ENCODE measurements at places on chromosomes 5 and 9.

GRCh38 chr5:62592558-62592957 is 13.9 kb downstream of the LRRC70 start:
- no peak overlapping the region for H3K27ac ChIP-seq
- no peaks in the 10 kb centered on the region for H3K27me3 ChIP-seq
- H3K4me3 ChIP-seq: no peak overlapping the region
- DNase-seq: no peak
- peaks cover 34% of the 10 kb centered on the region for H3K36me3 ChIP-seq
- no peaks in the 10 kb centered on the region for H3K4me1 ChIP-seq

DNA sequence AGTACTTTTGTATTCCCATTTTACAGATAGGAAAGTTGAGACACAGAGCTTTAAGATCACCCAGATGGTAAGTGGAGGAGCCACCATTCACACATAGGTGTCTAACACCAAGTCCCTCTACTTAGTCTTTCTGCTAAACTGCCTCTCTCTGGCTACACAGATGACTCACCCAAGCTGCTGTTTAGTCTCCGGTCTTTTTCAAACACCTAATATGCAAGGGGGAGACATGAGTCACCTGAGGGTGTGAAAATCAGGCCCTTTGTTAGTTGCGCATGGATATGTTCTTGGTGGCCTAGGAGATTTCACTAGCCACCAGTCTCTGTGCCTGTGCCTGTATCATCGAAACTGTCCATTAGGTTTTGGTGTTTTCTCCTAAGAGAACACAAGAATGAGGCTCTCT is 117.8 kb downstream of the MAST4 start:
- H3K4me3 ChIP-seq: no peak overlapping the region
- peaks cover 4% of the 10 kb centered on the region for H3K27me3 ChIP-seq
- H3K27ac ChIP-seq: no peak overlapping the region

DNA sequence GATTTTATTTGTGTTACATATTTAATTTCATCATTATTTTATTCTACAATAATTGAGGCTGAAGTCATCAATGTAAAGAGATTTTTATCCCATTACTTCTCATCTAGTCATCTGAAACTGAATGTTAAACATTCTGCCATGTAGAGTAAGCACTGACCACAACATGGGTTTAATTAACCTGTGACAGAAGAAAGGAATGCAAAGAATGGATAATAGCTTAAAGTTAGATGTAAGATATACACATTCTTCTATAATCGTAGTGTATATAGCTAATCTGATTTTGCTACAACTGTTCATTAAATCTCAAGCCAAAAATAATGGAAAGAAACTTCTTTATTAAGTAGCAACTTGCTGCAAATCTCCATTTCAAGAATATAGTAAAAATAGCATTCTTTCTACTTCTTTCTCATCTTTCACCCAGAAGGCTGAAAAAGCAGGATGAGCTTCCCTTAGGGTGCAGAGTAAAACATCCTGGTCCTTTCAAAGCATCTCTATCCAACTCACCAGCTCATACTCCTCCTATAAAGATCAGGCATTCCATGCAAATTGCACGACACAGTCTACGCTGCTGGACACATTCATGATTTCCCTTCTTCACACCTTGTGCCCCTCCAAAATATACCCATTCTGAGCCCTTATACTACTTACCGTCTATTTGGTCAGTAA is 115.2 kb downstream of the EFNA5 start:
- H3K4me1 ChIP-seq: no peaks in the 10 kb centered on the region
- H3K27ac ChIP-seq: no peak overlapping the region
- H3K27me3 ChIP-seq: peaks cover 7% of the 10 kb centered on the region

DNA sequence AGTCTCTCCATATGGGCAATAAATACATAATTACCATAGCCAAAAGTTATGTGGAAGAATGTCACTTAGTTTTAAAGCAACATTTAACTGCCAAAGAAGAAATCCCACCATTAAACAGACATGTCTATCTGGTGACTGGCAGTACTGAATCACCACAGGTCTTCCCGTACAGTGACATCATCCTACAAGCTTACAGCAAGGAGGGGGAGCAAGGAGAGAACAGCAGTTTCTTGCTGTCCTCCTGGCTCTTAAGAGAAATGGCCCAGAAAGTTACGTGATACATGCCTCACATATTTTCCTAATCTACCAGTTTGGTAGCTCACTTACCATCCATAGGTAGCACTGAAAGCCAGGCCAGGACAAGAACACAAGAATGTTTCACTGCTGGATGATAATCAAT is 671.0 kb downstream of the DMRTA1 start:
- no peak overlapping the region for H3K27ac ChIP-seq
- H3K4me3 ChIP-seq: no peak overlapping the region
- no peaks in the 10 kb centered on the region for H3K36me3 ChIP-seq

DNA sequence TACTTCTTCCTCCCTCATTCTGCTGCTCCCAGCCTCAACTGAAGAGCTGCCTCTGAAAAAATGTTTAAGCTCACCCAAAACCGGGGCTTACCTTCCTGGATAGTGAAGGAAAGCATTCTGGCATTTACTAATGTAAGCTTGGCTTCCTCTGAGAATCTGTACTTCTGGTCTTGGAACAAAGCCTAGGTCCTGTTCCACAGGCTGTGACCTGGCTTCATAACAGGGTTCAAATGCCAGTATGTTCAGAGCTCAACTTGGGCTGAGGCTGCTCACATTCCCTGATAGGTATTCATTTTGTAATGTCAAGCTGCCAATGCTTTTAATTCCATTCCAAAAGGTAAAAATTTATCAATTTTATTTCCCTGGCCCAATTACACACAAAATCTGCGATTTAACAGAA is 411.7 kb upstream of the KCNN2 start:
- no peak overlapping the region for H3K27ac ChIP-seq
- no peak overlapping the region for H3K4me3 ChIP-seq
- no peaks in the 10 kb centered on the region for H3K27me3 ChIP-seq
- H3K36me3 ChIP-seq: no peaks in the 10 kb centered on the region

DNA sequence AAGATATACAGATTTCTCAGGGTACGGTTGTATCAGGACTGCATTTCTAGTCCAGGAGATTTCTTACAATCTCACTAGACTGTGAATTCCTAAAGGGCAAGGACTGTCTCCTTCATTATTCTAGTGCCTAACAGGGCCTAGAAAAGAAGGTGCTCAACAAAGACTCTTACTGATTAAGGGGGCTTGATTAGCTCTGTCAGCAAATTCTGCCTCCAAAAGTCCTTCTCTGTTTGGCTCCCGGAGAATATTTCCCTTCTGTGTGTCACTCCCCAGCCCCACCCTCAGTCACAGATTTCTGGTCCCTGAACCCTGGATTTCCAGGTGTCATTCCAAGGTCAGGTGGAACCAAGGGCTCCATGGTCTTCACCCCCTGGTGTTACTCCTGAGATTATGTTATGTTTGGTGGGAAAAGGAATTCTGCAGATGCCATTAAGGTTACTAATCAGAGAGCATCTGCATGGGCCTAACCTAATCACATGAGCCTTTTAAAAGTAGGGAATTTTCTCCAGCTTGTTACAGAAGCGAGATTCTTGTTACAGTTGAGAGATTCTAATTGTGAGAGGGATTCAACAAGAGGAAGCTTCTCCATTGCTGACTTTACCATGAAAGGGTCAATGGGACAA is 167.7 kb upstream of the LHFPL2 start:
- no peak for DNase-seq
- no peak overlapping the region for H3K4me3 ChIP-seq
- no peaks in the 10 kb centered on the region for H3K4me1 ChIP-seq
- no peaks in the 10 kb centered on the region for H3K27me3 ChIP-seq
- peaks cover 7% of the 10 kb centered on the region for H3K36me3 ChIP-seq
- H3K27ac ChIP-seq: no peak overlapping the region

- H3K36me3 ChIP-seq: no peaks in the 10 kb centered on the region
- H3K4me3 ChIP-seq: no peak overlapping the region
Measured at GRCh38 chr9:122374885-122375420, 4.1 kb downstream of the PTGS1 start.

DNA sequence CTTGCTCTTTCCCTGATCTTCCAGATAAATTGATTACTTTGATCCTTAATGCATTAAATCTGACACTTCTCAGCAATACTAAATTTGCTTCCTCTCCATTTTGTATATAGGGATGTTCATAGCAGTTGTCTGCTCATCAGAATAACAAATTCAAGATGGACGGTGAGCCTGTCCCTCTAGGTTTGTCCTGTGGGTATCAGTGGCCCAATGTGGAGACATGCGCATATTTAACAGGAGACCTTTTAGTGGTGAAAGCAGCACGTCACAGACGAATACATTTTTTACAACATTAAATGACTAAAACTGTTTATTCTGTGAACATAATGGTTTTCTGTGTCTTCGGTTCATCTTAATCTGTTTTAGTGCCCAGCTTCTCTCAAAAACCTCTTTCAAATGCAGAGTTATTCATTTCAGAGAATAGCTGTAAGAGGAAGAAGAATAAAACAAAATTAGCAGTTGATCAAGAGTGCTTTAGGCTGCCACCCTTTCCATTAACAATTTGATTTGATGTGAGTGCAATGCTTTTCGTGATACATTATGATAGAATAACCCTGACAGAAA is 1970.4 kb upstream of the WWC1 start:
- no peak overlapping the region for H3K4me3 ChIP-seq
- H3K27ac ChIP-seq: no peak overlapping the region
- H3K4me1 ChIP-seq: no peaks in the 10 kb centered on the region
- H3K27me3 ChIP-seq: no peaks in the 10 kb centered on the region
- no peaks in the 10 kb centered on the region for H3K36me3 ChIP-seq

- DNase-seq: no peak
- no peaks in the 10 kb centered on the region for H3K4me1 ChIP-seq
- no peak overlapping the region for H3K27ac ChIP-seq
- H3K4me3 ChIP-seq: no peak overlapping the region
Measured at GRCh38 chr9:35526087-35526801, 36.3 kb downstream of the RUSC2 start.
